A673 (cell line): ENCODE measurements at places on chromosomes 5 and 9.

GRCh38 chr9:125816321-125816720 lies 69.1 kb downstream of the PBX3 start:
- no peak for DNase-seq

- DNase-seq = no peak
These were observed 111.7 kb upstream of the CXCL14 start for GRCh38 chr5:135690466-135690865.

DNA sequence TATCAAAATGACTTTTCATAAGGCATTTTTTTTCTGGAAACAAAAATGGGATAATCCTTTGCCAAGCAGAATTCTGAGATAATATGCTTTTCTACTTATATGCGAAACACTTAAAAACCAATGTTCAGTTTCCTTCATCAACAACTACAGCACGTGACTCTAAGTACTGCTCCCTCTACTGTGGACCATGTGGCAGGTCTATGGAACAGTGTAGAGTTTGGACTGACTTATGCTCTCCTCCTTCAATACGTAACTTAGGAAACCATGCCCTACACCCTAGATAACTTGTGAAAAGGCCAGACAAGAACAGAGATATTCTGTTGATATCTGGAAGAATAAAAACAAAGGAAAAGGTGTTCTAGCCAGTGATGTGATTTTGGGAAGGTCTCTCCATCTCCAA lies 111.3 kb upstream of the GNA14 start:
- DNase-seq = no peak

DNA sequence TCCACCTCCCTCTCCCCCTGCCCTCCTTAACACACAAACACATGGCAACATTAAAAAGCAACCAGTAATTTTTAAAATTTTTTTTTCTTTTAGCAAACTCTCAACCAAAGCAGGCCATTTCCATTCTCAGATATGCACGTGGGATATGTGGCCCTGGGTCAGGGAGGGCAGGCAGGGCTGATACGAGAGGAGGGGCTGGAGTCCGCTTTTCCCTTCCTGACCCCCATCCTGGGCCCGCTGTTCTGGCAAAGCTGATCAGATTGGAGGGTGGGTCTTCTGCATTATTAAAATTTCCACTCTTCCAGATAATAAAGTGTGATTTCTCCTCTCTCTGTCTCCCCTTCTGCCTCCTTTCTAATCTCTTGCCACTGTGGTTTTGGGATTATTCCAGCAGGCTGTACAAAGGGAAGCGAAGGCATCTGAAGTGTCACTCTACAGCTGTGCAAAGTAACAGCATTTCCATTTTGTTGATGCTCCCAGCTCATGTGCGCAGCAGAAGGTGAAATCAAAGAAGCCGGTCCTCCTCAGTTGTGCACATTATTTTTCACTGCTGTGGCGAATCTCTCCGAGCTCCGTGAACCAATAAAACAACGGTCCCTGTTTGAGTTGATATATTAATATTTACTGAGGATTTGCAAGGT lies 12.0 kb downstream of the IRX1 start:
- DNase-seq = no peak

DNA sequence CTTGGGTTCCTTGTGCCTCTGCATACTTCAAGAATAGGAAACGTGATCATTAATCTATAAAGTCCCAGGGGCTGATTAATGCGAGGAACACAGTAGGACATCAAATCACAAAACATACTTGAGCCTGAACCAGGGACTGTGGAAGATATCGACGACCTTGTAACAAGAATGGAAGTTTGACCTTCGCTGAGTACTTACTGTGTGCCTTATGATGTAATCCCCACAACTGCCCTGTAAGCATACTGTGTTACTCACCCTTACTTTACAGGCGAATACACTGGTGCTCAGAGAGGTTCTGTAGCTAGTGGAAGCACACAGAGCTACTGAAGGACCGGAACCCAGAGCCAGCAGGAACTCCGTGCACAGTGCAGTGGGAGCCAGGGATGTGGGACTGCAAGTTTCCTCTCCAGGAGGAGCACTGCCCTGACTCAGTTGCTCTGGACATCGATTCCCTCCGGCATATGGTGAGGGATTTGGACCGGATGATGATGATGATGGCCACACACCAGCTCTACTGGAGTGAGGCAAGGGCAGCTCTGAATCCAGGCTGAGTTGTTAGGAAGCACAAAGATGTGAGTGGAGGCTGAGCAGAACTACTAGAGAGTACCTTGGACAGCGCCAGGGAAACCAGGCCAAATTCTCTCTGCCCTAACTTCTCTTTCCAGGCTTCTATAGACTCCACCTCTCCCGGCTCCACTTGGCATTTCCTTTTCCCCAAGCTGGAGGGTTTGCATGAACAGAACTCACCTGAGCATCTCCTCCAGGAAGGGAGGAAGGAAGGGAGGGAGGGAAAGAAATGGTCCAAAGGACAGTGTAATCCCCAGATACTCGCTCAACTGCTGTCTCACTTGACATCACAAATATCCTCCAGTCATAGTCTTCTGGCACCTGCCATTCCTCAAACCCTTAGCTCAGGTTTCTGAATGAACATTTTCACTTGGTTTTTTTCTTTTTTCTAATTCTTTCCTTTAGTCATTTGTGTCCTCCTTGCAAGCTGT lies 1.5 kb upstream of the GABBR2 start:
- peak; percentile 41 for DNase-seq

DNA sequence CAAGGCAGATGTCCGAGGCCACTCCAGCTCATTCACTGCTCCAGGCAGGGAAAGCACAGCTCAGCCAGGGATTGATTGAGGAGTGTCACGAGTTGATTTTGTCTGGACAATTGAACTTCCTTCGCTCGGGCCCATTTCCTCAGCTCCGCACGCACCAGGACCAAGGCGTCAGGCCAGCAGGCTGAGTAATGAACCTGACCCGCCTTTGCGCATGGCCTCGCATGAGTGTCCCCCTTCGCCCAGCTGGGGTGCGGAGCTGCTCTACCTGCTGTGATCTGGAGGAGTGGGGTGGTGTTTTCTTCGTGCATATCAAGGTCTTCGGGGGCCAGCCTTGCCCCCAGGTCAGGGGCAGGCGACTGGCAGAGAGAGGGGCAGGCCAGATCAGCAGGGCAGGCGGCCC lies 44.0 kb downstream of the VAV2 start:
- DNase-seq = no peak

DNA sequence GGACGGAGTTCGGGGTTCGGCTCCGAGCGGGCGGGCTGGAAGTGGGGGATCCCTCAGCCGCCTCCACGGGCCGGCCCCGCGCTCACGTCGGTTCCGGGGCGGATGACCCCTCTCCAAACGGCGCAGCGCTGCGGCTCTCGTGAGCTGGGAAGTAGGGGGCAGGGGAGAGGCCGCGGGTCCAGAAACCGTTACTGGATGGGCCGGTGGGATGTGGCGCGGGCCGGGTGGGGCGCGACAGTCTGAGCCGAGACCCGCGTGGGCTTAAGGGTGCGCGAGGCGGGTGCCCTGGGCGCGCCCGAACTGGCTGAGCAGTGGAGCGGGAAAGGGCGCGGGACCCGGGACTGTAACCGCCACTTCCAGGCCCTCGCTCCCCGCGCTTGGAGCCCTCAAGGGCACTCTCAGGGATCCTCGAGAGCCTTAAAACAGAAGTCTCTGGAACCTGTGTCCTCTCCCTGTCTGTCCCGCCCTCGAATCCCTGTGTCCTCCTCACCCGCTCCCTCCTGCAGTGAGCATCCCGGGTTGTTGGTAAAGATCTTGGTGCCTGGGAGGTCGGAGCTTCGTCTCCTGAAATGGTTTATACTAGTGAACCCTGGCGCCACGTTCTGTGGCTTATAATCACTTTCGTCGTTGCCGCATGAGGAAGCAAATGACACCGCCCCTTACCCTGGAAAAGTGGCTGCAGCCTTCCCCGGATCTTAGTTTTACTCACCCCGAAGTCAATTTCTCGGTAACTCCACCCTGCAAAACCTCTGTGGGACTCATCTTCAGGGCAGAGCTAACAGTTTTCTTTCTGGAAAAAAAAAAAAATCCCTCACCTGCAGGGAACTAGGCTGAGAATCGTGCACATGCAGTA lies 571 bp upstream of the MARCHF11 start:
- no peak for DNase-seq

- DNase-seq = no peak
These were observed 68.3 kb downstream of the IL6ST start for GRCh38 chr5:55926476-55926875.

- peak; percentile 84 for DNase-seq
These were observed 341.4 kb downstream of the DIRAS2 start for GRCh38 chr9:90301277-90301653.

DNA sequence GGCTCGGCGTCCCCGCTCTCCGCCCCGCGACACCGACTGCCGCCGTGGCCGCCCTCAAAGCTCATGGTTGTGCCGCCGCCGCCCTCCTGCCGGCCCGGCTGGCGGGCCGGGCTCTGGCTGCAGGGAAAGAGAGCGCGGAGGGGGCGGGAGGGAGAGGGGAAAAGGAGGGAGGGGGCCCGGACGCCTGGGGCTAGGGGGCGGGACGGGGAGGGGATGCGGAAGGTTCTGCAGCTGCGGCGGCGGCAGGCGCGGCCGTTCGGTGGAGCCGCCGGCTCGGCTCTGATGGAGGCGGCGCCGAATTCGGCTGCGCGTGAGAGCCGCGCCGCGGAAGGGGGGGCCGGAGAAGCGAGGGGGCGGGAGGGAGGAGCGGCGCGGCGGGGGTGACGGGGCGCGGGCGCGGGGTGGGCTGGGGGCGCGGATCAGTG lies at the start of gene MARCHF11:
MARCHF11 (minus strand) TSS at position 281 of the 425 bp plus-strand sequence; CDS start at position 65, 216 bp downstream.
- peak; percentile 2 for DNase-seq

GRCh38 chr5:134637116-134637721 lies 4.6 kb upstream of the SAR1B start:
- no peak for DNase-seq

DNA sequence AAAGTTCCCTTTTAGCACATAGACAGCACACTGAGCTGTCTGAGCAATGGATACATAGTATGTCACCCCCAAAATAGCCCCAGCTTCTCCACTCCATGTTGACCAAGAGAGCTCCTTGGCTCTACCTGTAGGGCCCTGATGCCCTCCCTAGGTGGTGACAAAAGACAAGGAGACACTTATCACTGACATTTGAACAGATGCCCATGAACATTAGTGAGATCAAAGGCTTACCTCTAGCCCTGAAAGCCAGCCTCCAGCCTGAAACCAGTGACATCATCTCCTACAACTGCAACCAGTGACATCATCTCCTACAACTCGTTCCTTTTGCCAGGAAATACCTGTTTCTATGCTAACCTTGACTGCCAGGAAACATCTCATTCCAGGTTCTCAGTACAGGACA lies 122.7 kb downstream of the FSTL4 start:
- no peak for DNase-seq

GRCh38 chr9:137237759-137238726 lies 3.0 kb upstream of the TUBB4B start:
- DNase-seq = no peak

DNA sequence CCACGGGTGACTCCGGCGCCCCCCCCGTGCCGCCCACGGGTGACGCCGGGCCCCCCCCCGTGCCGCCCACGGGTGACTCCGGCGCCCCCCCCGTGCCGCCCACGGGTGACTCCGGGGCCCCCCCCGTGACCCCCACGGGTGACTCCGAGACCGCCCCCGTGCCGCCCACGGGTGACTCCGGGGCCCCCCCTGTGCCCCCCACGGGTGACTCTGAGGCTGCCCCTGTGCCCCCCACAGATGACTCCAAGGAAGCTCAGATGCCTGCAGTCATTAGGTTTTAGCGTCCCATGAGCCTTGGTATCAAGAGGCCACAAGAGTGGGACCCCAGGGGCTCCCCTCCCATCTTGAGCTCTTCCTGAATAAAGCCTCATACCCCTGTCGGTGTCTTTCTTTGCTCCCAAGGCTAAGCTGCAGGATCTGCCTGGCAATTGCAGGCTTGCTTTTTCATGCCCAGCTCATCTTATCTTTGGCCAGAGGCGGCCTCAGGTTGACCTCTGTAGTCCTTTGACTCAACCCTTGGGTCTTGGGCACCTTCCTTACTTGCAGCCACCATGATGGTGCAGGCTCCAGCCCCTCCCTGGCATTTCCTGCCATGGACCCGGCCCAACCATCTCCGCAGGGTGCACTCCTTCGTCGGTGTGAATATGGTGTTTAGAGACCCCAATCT lies 9.8 kb downstream of the CEL start:
- no peak for DNase-seq

- no peak for DNase-seq
These were observed 136.1 kb downstream of the MARCHF11 start for GRCh38 chr5:16043349-16043965.

DNA sequence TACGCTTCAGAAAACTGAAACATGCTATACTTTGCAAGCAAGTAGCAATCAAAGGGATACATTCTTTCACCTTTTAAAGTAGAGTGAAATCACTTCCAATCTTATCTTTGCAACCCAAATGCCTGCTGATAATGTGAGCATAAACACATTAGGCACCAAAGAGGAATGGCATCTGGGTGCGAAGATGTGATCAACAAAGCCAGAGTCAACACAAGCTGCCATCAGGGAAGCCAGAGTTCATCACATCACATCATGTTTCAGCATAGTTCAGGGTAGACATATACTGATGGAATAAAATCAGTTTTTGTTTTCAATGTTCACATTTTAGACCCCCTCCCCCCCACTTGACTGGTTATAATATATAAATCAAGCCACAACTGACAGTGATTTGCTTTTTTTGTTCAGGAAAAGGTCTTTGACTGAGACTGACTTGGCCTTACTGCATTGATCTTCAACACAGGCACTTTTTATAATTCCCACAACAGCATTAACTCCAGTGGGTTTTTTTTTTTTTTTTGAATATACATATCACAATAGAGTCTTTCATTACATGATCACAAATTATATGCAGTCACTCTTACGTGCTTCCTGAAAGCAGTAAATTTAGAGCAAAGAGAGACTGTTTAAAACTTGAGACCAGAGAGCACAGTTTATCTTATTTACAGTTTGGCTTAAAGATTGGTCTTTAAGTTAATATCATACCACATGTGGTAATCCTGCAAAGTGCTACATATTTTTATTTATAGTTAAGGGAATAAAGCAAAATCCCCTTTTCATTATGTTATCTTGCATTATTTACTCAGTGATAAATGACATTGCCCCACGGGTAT lies 20.3 kb downstream of the AOPEP start:
- DNase-seq = no peak

GRCh38 chr9:98870782-98871557 lies 63.5 kb downstream of the GALNT12 start:
- no peak for DNase-seq

- no peak for DNase-seq
These were observed 26.1 kb downstream of the ADAMTS2 start for GRCh38 chr5:179319123-179319522.

DNA sequence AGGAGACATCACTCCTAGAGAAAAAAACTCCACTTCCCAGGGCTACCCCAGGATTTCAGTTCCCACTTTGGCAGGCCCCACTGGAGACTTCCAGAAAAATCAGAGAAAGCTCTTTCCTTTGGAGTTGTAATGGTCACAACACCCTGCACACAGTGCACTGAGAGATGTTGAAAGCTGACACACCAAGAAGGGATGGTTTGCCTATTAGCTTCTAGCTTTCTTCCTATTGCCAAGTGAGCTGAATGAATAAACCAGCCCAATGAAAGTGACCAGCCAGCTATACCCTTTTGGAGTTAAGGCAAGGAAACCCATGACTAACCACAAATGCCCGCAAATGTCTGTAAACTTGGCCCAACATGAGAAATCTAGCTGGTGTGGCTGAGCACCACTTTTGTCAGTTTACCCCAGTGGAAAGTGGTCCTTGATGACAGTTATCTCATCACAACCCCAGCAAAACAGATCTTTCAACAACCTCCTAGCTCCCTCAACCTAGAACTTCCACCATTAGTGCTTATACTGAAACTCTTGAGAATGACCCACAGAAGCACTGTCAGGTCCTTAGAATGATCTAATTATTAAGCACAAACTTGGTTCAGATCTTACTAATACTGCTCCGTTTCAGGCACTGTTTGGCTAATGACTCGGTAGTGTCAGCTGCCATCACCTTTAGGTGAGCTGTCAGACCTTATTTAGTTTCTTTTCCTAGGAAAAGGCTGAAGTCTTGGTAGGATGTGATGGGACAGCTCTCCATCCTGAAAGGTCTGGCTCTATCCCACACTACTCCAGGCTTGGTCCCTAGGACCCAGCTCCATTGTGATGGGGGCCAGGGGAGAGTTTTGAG lies 11.2 kb downstream of the IRF1 start:
- DNase-seq = no peak
